ENCODE measurements at places on chromosomes 3 and 15. TPM values are rescaled to one million over a fixed set of nuclear protein-coding genes. Genes with fewer than 3 reads are reported as not detected.

GRCh38 chr15:68420186-68420684 lies 11.7 kb downstream of the ITGA11 start:
- DNase-seq = no peak

MFGE8 gene
- total RNA-seq = 334 TPM

- DNase-seq = no peak
Measured at GRCh38 chr3:48957006-48957705, 32.9 kb upstream of the P4HTM start.

NTRK3 gene
- total RNA-seq = 28.4 TPM

GRCh38 chr3:103609472-103609871 lies 1174.7 kb downstream of the ZPLD1 start:
- no peak for DNase-seq

PEX11A gene
- total RNA-seq = 6.2 TPM

DNA sequence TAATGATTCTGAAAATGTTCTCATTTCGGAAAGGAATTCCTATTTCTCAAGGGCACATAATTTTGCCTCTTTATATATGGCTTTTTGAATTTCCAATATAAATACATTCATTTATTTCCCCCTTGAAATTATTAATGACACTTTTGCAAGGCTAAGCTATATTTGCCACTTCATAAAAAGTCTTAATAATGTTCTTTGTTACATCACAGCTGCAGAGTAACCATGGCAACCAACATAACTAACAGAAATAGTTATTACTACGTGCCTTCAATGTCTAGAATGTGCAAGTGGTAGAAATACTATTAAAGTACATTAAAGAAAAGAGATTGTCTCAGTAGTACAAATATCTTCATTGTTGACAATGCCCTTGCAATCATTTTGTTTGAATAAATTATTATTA lies 471.8 kb downstream of the C3orf38 start:
- no peak for DNase-seq

GOLGA6L9 gene
- total RNA-seq = 3.2 TPM

GRCh38 chr3:24192469-24193056 lies 247.5 kb downstream of the NR1D2 start:
- DNase-seq = no peak

DNA sequence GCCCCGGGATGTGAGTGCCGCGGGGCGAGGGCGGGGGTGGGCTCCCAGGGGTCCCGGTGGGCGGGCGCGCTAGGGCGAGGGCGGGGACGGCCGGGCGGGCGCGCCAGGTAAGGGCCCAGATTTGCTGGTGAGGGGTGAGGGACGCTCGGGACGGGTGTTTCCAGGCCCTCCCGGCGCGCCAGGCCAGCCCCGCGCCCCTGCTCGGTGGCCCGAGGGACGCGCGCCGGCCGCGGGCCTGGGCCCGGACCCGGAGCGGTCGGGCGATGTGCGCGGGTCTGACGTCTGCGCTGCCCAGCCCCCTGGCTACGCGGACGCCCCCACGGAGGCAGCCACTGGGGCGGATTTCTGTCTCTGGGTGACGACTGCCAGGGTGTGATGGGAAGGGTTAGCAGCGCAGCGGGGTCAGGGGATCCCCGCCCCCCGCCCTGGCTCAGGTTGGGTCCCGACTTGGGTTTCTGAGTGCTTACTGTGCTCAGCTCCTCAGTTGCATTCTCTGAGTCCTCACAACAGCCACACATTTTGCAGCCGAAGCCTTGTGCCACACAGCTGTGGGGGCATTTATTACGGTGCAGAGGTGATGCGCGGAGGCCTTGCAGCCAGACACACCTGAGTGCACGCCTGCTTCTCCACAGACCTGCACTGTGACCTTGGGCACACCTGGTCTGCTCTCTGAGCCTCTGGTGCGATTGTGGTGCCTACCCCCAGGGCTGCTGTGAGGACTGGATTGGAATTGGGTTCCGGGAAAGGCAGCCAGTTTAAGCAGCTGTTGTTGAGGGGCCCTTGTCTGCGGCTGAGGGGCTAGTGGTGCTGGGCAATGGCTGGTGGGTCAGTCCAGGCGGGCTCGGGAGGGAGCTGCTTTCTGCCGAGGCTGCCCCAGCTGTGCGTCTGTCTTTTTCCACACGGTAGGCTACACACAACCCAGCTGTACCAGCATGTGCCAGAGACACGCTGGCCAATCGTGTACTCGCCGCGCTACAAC lies 523 bp downstream of the HDAC11 start:
- DNase-seq = peak; percentile 76

FAM107A gene
- 38.3 TPM for total RNA-seq

DNA sequence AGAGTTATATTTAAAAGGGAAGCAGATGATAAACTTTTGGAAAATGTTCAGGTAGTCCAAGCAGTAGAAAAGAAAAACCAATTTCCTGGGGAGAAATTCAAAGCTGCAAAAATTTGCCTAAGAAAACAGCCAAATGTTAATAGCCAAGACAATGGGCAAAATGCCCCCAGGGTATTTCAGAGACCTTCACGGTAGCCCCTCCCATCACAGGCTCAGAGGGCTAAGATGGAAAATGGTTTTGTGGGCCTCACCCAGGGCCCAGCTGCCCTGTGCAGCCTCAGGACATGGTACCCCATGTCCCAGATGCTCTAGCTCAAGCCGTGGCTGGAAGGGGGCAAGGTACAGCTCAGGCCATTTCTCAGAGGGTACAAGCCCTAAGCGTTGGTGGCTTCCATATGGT lies 391.0 kb downstream of the ZIC4 start:
- DNase-seq = no peak

DNA sequence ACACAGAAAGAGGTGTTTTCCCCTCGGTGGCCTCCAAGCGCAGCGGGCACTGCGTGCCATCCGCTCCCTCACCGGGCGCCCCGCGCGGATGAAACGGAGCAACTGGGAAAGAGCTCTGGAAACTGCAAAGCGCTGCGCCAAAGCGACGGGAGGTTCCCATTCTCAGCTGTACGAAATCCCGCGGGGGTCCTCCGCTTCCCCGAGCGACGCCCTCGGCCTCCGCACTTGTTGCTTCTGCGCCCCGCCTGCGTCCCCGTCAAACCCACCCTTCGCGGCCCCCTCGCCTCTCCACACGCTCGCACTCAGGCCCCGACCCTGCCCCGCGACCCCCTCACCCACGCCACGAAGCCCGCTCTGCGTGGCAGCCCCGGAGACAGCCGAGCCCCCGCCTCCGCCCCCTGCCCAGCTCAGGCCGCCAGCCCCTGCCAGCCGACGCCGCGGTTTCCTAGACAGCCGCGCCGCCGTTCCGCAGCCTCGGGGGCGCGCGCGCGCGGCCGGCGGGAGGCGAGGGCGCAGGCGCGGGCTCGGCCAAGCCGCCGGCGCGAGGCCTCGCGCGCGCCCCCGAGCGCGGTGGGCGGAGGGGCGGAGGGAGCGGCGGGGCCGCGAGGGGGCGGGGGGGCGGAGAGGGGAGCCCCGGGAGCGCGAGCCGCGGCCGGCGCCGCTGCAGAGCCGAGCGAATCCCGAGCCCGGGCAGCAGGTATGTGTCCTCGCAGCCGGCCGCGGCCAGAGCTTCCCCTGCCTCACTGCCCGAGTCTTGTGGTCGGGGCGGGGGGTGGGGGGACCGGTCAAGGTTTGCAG lies at the start of gene TMEM266:
TMEM266 (plus strand) TSS at position 666 of the 798 bp plus-strand sequence. CDS start 74,279 bp downstream, outside the sequence.
- no peak for DNase-seq

SLCO3A1 gene
- 36.4 TPM for total RNA-seq

GRCh38 chr3:29635888-29636287 lies 355.0 kb downstream of the RBMS3 start:
- DNase-seq = no peak

DNA sequence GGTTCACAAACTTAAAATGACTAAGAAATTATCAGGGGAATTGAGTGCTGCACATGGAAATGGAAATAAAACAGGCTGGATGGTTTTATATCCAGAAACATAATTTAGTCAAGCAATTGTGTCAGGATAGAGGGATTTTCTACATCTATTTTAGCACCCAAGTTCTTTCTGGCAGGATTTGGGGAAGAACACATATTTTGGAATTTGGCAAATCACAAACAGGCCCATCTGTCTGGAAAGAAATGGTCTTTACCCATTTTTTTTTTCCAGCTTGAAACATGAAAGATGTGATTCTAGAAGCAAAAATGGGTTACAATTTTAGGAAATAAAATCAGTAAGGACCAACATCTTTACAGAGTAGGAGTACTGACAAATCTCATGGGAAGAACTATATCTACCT lies 14.4 kb upstream of the UNC13C start:
- DNase-seq = no peak

GRCh38 chr3:62379321-62379798 lies 6.0 kb upstream of the FEZF2 start:
- DNase-seq = no peak

BDH1 gene
- total RNA-seq = 9.7 TPM

GOLGA6D gene
- 0.18 TPM for total RNA-seq

DNA sequence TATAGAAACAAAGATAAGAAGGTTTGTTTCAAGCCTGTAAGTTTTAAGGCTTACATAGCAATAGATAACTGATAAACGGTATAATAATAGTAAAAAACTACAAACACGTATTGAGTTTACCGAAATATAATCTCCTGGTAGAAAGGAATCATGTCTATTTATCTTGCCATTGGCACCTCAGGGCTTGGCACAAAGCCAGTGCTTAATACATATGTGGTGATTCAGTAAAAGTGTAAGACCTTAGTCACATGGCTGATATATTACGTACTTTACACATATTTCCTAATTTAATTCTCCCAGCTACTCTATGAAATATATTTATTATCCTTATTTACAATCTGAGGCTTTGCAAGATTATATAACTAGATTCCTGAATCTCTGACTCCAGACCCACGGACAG lies 32.0 kb upstream of the SLCO3A1 start:
- no peak for DNase-seq

- DNase-seq = no peak
Measured at GRCh38 chr3:43796041-43796596, 105.4 kb downstream of the ABHD5 start.

DNA sequence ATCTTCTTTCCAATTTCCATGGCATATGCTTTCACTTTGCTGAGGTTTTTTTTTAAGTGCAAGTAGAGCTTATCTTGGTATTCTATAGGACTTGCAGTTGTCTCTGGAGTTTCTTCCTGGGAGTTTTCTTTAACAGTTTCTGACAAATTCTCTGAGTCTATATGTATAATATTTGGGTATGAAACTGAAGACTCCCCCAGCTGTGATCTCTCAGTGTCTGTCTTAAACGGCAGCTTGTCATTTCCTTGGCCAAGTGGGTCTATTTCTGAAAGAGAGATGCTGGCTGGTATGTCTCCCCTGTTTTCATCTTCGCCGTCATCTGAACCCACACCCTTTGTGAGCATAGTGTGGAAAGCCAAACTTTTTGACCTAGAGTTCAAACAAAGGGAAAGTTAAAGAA lies 73.3 kb upstream of the PTX3 start:
- no peak for DNase-seq

- DNase-seq = no peak
Measured at GRCh38 chr3:46677411-46677726, 16.1 kb downstream of the ALS2CL start.

PROS1 gene
- total RNA-seq = 261 TPM

DNA sequence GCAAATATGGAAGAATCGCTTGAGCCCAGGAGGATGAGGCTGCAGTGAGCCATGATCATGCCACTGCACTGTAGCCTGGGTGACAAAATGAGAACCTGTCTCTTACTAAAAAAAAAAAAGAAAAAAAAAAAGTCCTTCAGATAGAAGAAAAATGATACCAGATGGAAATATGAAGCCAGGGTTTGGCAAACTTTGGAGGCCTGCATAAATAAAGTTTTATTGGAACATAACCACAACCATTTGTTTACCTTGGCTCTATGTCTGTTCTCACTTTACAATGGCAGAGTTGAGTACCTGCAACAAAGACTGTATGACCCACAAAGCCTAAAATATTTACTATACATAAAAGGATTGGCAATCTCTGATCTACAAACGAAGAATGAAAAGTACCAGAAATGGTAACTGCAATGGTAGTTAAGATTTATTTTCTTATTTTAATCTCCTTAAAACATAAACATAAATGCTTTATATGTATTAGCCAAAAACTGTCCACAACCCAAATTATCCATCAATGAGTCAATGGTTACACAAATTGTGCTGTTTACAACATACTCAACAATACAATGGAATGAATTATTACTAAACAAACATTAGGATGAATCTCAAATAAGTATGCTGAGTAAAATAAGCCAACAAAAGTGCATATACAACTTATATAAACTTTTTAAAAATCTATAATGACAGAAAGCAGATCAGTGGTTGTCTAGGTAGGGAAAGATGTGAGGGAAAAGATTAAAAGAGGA lies 41.8 kb downstream of the GOLGB1 start:
- DNase-seq = no peak

DNA sequence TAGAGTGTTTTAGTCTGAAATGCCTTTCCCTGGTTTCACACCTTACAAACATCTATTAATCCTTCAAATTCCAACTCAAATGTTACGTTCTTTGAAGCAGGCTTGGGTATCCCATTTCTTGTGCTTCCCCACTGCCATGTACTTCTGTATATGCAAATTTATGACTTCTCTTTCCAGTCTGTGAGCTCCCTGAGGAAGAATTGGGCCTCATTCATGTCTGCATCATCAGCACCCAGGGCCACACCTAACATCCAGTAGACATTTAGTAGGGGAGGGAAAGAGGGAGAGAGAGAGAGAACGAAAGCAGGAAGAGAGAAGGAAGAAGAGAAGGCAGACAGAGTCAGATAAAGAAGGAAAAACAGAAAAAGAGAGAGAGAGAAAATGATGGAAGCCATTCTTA lies 53.3 kb upstream of the KY start:
- DNase-seq = no peak

EAF1 gene
- total RNA-seq = 14.4 TPM

DNA sequence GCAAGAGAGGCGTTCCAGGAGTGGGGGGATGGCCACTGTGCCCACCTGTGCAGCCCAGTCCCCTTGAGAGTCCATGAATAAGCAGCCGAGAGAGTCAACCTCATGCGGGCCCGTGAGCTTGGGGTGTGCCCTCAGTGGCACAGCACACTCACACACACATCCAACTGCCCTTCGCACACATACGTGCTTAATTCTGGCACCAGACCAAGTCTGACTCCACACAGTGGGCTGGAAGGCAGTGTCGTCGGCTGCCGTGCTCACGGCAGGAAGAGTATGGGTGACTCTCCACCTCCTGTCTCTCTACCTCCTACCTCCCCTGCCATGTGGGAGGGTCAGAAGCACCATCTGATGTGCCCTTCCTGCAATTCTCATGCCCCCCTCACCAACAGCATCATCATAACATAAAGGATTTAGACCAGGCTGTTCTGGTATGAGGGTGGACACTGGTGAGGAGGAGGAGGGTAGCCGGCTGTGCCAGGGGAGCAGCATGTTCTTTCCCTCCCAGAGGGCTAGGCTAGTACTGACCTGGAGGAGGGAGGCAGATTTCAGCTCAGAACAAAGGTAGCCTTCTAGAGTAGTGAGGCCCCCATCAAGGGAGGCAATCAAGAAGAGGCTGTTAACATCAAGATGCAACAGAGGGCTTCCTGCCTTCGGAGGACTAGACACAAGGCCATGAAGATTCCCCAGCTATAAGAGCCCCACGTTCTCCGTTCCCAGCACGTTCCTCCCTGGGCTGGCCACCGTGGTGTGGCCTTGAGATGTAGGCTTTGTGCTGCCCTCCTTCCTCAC lies 5.3 kb upstream of the STRA6 start:
- no peak for DNase-seq

GRCh38 chr3:129563850-129564535 lies 21.0 kb downstream of the H1-8 start:
- no peak for DNase-seq

Data from sciatic nerve (tissue), 2 donors.